ENCODE measurements at places on chromosomes 13 and 19. TPM values are rescaled to one million over a fixed set of nuclear protein-coding genes. Genes with fewer than 3 reads are reported as not detected.

DNA sequence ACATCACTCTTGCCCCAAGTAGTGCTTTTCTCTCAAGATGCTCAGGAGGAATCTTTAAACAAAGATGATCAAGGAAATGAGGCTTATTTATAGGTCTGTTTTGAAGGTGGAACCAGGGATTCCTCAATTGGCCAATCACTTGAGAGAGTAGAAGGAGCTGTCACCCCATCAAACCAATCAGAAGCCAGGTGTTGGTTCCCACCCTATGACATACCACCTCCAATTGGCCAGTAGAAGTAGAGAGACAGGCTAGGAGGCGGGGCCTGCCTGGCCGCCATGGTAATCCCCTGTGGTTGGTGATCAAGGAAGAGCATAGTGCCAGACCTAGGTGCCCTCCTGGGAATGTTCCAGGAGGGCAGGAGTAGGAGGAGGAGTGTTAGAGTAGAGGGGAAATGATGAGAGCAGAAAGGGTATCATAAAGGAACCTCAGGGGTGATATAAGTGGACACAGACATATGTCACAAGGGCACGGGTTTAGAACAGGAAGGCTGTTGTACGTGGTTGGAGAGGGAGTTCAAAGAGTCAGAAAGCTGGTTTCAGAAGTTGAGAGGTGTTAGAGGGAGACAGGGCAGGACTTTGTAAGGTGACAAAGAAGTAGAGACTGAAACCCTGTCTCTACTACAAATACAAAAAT, 10.5 kb downstream of the PMIS2 start:
- no peak for DNase-seq

GRCh38 chr13:88919970-88920628, 1248.9 kb downstream of the SLITRK5 start:
- no peak for DNase-seq

DNA sequence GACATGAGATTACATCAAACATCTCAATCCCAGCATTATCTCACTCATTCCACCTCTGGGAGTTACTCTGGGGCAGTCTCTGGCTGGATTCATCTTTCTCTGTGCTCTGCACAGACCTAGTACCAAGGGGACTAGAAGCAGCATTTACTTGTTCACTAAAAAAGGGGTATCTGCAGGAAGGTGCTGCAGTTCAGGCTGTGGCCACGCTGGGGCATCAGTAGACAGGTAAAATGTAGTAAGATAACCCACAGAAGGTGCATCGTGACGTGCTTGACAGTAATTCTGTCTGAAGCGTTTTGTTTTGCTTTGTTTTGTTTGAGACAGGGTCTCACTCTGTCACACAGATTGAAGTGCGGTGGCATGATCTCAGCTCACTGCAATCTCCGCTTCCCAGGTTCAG, 29.3 kb downstream of the ZNF564 start:
- no peak for DNase-seq

GRCh38 chr13:46015366-46015765, 37.2 kb downstream of the ZC3H13 start:
- DNase-seq, result no peak

- DNase-seq, result no peak
Measured at GRCh38 chr13:27463500-27463899, 13.1 kb upstream of the MTIF3 start.

GRCh38 chr19:43774103-43774939, 6.5 kb downstream of the KCNN4 start:
- peak; percentile 79 for DNase-seq

Gene JOSD2
- 50.7 TPM for total RNA-seq

Gene FLT3LG
- 1.3 TPM for total RNA-seq

Gene TNFRSF19
- total RNA-seq, result 5.4 TPM
